A549 treated with DMSO at 1 μM for 4 hours (cell line): ENCODE measurements at places on chromosomes 7 and 10. TPM values are rescaled to one million over a fixed set of nuclear protein-coding genes. Genes with fewer than 3 reads are reported as not detected.

The WBP1L gene
- total RNA-seq, result 21.5 to 30.7 TPM (median 27.8 TPM) in 5 replicates

The PIK3AP1 gene
- total RNA-seq, result 0.62 to 0.92 TPM (median 0.71 TPM) in 5 replicates

The MACC1 gene
- total RNA-seq, result not detected in 5 replicates

The OR2A12 gene
- total RNA-seq, result not detected in 5 replicates

The CCDC172 gene
- not detected in 5 replicates for total RNA-seq

The CYP2C19 gene
- total RNA-seq, result not detected in 5 replicates

The CALHM2 gene
- 4.7 to 6.1 TPM (median 5.3 TPM) in 5 replicates for total RNA-seq

The PRSS1 gene
- not detected in 5 replicates for total RNA-seq

The ZNF425 gene
- 1.0 to 1.3 TPM (median 1.2 TPM) in 5 replicates for total RNA-seq

The NUPR2 gene
- total RNA-seq, result not detected in 5 replicates

The LIPF gene
- not detected in 5 replicates for total RNA-seq

The ABCC2 gene
- 141 to 192 TPM (median 172 TPM) in 5 replicates for total RNA-seq

The ADAM12 gene
- total RNA-seq, result 3.3 to 7.7 TPM (median 5.5 TPM) in 5 replicates

The PPIF gene
- 158 to 244 TPM (median 175 TPM) in 5 replicates for total RNA-seq

The CRYGN gene
- total RNA-seq, result not detected in 5 replicates

The GLI3 gene
- total RNA-seq, result 0.19 to 0.40 TPM (median 0.31 TPM) in 5 replicates
